Choroid plexus epithelial cell (primary cell): ENCODE measurements at places on chromosomes 1 and 21.

DNA sequence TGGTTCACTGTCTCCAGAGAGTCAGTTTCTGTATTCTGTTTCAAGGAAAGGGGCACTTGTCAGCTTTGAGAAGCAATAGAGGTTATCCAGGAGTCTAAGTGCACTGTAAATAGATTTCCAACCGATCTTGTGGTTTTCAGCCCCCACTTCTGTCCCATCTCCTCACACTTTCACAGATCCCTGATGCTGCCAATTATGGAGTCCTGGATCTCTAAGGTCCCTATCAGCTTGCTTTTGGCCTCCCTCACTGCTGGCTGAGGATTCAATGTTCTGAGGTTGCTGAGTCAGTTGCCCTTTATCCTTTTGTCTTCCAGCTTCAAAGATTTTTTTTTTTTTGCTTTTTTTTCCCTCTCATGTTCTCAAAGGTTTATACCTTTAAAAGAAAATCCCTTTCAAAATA, 98.4 kb downstream of the DIRAS3 start:
- peak; percentile 84 for DNase-seq

DNA sequence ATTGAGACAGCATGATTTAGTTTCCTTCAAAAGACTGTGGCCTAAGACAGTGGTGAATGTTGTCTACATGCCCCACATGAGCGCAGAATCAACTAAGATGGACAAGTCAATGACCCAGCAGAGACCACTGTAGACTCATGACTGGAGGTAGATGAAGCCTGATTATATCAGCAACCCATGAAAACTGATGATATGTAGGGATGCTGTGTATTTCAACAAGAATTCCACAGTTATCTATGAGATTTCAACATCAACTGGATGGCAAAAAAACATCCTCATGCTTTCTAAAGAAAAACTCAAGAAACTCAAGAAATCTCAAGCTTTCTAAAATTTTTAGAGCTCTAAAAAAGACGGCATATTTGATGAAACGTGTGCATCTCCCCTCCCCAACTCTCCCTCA, 413.9 kb upstream of the LYPLAL1 start:
- peak; percentile 54 for DNase-seq

- no peak for DNase-seq
Observed at GRCh38 chr1:18468570-18468969, 12.2 kb upstream of the KLHDC7A start.

- DNase-seq = no peak
Observed at GRCh38 chr1:220441211-220441610, 86.7 kb upstream of the MARK1 start.

GRCh38 chr21:35563885-35564451, 496.4 kb downstream of the SETD4 start:
- DNase-seq = peak; percentile 96

GRCh38 chr1:110135246-110135645, 15.0 kb upstream of the SLC6A17 start:
- no peak for DNase-seq

GRCh38 chr1:43448955-43449707, 4.6 kb downstream of the HYI start:
- DNase-seq = no peak

GRCh38 chr1:54409156-54410142, 3.3 kb upstream of the SSBP3 start:
- no peak for DNase-seq

- DNase-seq = peak; percentile 46
Observed at GRCh38 chr1:214552174-214552608, 789 bp upstream of the PTPN14 start.

- no peak for DNase-seq
Observed at GRCh38 chr1:75392278-75392677, 218.6 kb downstream of the SLC44A5 start.

DNA sequence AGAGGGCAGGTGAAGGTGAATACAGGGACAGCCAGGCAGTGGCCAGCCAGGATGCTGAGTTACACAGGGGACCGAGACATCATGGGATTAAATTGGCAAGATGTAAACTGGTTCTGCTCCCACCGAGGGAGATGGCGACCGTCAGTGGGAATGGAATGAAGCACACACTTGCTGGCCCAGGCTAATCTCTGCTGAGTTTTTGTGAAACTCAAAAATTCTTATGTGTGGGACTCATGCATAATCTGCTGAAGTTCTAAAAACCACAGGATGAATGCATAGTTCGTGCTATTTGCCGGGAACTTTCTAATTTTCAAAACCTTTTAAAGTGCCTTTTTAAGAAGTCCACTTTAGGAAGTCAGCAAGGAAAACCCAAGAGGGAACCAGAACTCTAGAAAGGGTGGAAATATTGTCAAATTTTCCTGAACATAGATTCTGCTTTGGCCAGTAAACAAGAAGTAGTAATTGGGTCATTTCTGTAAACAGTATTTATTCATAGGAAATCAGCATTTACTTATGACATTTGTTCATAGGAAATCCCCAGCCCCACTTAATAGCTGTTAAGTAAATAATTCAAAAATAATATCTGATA, 85.4 kb upstream of the ROR1 start:
- DNase-seq = peak; percentile 76

GRCh38 chr1:89523572-89524368, 859 bp upstream of the LRRC8B start:
- peak; percentile 35 for DNase-seq

DNA sequence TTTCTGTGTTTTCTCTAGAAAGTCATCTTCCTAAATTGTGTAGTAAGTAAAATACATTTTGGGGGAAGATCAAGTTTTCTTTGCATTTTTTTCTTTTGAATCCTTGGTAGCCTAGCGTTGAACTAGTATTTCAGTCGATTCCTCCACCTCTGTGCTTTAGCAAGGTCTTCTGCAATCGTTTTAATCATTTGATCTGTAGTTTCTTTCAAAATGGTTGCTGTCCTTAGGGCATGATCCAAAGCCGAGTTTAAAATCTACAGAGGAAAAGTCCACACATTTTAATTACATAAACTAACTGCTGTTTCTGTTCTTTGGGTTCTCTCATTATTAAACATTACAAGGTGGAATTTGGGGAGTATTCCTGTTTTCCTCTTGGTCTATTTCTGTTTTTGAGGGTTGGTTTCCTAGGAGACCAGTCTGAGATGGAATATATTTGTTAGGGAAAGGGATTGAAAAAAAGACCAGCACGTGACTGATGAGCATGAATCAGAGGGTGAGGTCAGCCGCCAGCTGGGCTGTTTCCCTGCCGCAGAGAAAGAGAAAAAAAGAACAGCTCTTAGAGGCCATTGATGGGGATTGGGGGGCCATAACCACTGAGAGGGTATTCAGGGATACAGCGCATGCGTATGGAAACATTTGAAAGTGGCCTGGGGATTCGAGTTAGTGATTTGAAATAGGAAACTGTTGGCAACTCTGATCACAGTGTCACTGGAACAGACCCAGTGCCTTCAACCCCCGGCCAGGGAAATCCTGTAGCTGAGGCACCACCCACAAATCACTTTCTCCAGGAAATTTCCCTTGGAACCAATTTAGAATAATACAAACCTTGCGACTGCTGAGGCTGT, 40.6 kb downstream of the AKNAD1 start:
- DNase-seq = peak; percentile 93

GRCh38 chr1:12464598-12465056, 153.4 kb downstream of the DHRS3 start:
- peak; percentile 98 for DNase-seq

- no peak for DNase-seq
Observed at GRCh38 chr1:212531796-212532195, 76.8 kb upstream of the ATF3 start.

- DNase-seq = peak; percentile 81
Observed at GRCh38 chr1:211469938-211470529, 21.9 kb downstream of the RD3 start.

- no peak for DNase-seq
Observed at GRCh38 chr1:234840253-234840652, 230.3 kb upstream of the IRF2BP2 start.

DNA sequence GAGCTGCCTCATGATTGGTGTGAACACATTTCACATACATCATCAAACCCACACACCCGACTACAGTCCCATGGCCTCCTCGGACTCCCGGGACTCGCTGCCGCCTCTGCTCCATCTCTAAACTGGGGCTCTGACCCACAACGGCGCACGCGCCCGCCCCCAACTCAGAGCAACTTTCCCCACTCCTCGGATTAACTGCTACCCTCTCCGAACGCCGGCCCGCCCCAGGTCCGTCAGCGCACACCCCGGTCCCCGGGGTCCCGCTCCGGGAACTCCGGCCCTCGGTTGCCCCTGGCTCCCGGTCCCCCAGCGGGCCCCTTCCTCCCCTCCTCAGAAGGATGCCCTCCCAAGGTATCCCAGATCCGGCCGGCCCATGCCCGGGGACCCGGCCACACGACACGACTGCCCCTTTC, 740 bp downstream of the DSTYK start:
- no peak for DNase-seq

DNA sequence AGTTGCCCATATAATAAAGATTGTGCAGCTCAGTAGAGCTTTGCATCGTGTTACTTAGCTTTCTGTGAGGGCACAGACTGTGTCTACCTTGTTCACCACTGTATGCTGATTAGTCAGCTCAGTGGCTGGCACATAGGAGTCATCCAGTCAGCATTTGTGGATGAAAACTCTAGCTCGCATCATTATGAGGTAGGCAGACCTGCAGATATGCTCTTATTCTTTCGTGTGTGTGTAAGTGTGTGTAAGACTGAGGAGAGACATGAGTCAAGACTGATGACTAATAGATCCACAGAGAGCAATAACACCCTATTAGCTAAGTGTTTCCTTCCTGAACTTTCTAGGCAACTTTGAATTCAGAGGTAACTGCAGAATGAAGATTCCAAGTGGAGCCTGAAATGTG, 17.1 kb downstream of the TTF2 start:
- peak; percentile 91 for DNase-seq

- no peak for DNase-seq
Observed at GRCh38 chr1:228043281-228043848, 36.6 kb downstream of the WNT3A start.

GRCh38 chr1:118479351-118479750, 294.3 kb upstream of the SPAG17 start:
- no peak for DNase-seq

- DNase-seq = peak; percentile 71
Observed at GRCh38 chr1:190904091-190904695, 426.5 kb upstream of the BRINP3 start.

- DNase-seq = no peak
Observed at GRCh38 chr1:161879261-161879660, 113.1 kb downstream of the ATF6 start.

DNA sequence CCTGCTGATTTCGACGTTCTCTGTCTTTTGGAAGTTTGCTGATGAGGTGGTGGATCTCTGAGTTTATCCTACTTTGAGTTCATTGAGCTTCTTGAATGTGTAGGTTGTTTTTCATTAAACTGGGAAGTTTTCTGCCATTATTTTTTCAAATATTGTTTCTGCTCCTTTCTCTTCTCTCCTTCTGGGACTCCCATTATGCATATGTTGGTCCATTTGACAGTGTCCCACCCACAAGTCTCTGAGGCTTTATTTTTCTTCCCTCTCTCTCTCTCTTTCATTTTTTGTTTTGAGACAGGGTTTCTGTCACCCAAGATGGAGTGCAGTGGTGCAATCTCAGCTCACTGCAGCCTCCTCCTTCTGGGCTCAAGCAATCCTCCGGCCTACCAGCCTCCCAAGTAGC, 11.7 kb downstream of the TNFRSF18 start:
- DNase-seq = peak; percentile 12

DNA sequence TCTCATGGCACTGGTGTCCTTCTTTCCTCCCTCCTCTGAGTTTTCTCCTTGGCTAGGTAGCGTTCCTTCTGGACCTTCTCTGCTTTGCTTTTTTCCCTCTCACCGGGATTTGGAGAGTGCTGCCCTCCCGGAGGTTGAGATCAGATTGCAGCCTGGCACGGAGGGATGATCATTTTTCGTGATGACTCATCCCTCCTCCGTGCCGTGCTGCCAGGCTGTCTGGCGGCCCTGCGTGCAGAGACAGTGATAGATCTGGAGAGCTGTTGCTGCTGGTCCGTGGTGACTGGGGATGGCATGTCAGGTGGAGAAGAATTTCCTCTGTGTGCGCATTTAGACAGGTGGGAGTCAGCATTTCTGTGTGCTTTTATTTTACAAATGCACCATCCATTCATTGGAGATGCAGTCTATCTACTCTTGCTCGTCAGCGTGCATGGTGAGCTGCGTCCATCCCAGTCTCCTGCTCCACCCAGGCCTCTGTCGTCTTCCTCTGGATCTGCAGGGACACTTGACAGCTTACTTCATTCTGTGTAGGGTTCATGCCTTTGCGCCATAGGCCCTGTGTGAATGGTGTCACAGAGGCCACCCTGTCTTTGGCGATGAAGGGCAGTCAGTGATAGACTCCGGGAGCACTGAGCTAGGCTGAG, 104.4 kb downstream of the PCBP3 start:
- DNase-seq = no peak

DNA sequence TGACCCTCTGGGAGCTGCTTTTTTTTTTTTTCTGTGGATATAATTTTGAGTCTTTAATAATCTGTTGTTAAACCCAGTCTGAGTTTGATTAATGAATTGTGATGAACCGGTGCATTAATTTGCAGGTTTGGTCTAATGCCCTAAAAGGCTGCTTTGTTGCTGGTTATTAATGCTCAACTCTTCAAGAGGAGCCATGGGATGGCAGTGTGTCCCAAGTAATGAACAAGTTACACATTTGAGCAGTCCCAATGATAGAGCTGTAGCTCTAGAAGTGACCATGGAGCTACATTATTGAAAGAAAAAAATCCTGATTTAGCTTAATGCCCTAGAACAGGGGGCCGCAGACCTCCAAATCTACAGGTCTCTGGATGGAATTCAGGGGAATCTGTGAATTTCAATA, 53.1 kb downstream of the RWDD3 start:
- peak; percentile 10 for DNase-seq

- DNase-seq = no peak
Observed at GRCh38 chr1:228074954-228075730, 7.4 kb upstream of the ARF1 start.

DNA sequence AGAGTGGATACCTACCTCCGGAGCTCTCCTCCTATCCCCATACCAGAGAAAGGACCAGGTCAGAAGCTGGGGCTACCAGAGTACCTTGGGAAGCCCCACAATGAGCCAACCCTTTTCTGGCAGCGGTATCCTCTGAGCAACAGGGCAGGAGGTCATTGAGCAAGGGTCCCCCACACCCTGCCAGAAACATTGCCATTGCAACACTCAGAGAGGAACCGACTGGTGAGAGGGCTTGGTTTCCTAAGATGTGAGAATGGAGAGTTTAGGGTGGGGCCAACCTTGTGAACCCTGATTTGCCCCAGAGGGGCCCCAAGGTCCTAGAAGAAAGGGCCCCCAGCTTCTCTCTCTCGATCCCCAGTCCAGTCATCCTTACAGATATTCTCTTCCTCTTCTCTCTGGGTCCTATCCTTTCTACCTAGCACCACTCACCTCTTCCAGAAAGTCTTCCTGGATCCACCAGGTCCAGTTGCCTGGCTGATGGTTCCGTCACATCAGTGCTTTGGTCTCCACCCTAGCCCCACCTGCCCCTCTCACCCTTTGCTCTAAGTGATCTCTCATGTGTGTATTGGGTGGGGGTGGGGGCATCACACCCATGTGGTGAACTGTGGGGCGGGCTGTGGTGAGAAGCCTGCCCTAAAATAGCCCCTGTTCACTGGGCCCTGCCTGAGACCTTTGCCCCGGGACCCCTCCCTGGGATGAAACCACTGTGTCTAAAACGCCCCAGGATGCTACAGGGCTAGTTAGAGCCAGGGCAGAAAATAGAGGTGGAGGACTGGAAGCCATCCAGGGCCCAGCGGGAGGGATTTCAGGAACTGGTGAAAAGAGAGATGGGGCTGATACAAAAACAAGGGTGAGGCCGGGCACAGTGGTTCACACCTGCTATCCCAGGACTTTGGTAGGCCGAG, 8.7 kb downstream of the FGR start:
- DNase-seq = no peak
